CD8-positive, alpha-beta memory T cell (primary cell): ENCODE measurements at places on chromosomes 11 and 22.

GRCh38 chr11:72989727-72990126 is 152.4 kb downstream of the FCHSD2 start:
- DNase-seq = no peak

GRCh38 chr11:133724116-133724515 is 121.2 kb downstream of the SPATA19 start:
- DNase-seq = no peak

DNA sequence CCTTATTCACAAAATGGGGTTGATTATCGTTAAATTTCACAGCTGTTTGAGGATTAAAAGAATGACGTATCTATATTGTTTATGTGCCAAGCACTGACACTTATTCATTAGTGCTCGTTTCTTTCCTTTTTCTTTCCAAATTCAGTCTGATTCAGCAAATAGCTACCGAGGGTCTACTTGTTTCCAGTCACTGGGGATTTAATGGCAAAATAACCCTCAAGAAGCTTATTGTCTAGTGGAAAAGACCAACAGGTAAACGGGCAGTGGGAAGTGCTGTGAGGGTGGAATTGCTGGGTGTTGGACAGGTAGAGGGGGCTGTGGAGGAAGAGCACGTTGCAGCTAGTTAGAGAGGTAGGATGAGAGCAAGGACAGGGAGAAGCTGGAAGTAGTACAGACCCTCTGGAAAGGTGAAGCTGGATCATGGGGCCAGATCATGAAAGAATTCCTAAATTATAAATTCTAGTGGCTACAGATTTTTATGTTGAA is 48.3 kb upstream of the BIRC3 start:
- no peak for DNase-seq

- no peak for DNase-seq
These were observed 15.8 kb downstream of the VPS37C start for GRCh38 chr11:61145228-61146005.

- no peak for DNase-seq
These were observed 55.6 kb downstream of the ARHGEF12 start for GRCh38 chr11:120391854-120392253.

- no peak for DNase-seq
These were observed 10.6 kb upstream of the DGKZ start for GRCh38 chr11:46336563-46337180.

DNA sequence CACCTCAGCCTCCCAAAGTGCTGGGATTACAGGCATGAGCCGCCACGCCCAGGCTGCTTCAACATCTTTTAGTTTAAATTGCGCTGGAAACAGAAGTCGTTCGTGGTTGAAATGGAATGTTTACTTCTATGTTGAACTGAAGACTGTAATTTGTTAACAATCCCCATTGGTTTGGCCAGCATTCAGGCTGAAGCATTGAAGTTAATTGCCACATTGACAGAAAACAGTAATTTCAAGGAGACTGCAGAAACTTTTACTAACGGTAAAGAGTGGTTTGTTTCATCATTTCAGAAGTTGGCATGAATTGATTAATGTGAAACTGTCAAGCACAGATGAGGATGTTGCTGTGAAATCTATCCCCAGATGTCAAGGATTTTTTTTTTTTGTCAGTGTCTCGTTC is 14.2 kb downstream of the AP5B1 start:
- no peak for DNase-seq

DNA sequence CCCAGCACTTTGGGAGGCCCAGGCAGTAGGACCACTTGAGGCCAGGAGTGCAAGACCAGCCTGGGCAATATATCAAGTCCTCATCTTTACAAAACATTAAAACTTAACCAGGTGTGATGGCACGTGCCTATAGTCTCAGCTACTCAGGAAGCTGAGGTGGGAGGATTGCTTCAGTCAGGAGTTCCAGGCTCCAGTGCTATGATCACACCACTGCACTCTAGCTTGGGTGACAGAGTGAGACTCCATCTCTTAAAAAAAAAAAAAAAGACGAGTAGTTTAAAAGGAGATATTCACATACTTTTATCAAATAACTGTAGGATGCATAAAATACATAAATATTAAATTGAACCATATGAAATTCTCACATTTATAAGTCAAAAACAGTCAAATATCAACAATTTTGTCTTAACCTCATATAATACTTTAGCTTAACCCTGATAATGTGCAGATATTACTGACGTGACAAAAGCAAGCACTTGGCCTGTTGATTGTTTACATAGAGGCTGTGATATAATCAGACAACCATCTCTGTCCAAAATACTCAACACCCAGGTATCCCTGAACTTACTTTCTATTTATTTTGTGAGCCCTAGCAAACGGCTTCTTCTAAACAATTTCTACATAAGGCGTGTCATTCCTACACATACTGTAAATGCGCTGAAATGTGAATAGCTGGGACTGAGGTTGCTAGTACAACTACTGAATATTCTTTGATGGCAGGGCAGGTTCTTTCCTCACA is 57.0 kb downstream of the PRCP start:
- no peak for DNase-seq

- no peak for DNase-seq
These were observed 21.3 kb downstream of the OR51F1 start for GRCh38 chr11:4748438-4748837.
